SW 1271 (cell line): ENCODE measurements at places on chromosomes 4 and X.

DNA sequence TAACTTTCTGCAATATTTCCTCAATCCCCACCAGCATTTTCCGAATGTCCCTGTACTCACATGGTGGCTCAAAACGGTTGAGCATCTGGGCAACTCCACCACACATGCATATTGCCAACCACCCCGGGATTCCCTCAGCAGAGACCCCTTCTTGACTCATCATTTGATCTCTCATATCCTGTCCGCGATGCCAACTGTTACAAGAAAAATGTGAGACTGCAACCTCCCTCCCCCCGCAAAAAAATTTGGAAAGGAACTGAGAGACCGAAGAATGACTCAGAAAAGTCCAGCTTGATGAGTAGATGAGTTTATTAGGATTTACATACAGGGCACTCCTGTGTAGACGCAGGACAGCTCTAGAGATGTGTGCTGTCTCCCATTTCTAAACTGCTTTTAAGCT lies 561.4 kb downstream of the ZIC3 start:
- DNase-seq: no peak

DNA sequence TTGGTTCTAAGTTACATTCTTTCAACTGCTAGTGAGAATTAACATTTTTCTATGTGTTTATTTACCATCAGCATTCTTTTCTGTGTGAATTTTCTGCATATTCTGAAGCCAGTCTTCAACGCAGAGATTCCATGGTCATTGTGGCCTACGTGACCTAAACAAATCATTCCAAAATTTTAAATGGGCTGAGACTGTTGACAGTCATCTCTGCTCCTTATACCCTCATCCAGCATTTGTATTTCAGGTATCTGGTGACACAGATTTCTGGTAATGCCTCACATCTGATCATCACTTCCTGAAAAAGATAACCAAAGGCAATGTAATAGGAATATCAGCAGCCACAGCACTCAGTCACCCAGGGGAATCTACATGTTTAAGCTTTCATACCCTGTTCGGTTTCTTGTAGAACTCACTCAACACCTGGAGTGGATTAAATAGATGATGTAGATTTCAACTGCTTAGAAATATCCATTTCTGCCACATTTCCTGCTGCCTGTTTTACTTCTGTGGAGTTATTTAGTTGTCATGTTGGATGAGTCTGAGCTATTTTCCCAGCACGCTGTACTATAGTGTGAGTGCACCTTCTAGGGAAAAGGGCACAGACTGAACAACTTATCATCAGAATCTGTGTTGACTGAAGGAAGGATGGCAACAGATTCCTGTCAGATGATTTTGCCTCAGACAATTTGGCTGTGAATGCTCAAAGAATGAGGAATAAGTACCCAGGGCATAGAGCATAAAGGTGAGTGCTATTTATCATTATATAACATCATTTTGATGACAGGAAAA lies 73.0 kb upstream of the HPGD start:
- no peak for DNase-seq

DNA sequence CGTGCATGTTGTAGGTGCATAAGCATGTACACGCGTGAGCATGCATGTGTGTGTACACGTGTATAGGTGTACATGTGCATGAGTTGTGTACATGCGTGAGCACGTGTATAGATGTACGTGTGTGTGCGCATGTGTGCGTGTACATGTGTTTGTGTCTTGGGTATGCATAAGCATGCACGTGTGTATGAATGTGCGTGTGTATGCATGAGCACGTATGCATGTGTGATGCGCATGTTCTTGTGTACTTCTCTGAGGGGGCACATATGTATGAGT lies 9.0 kb downstream of the NAT8L start:
- DNase-seq: no peak

DNA sequence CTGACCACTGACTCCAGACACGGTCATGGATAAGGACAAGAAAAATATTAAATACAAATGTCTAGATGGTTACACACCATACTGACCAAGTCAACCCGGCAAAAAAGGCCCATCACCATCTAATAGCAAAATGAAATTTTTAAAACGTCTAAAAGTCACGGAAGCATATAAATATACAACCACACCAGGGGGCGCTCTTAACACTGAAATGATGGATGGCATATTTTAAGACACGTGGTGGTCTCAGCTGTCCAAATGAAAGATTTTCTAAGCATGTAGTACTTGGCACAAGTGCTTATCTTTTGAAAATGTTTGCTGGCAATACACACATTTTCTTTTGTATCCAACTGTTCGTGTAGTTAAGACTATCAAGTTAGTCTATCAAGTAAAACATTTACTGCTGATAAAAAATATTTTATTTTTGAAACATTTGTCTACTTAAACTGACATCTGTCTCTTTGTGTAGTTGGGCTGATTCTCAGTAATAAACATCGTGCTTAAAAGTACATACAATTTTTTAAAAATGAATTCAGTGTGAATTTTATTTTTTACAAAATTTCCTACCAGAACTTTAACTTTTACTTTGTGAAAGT lies 64.6 kb downstream of the COX7B2 start:
- DNase-seq: no peak

DNA sequence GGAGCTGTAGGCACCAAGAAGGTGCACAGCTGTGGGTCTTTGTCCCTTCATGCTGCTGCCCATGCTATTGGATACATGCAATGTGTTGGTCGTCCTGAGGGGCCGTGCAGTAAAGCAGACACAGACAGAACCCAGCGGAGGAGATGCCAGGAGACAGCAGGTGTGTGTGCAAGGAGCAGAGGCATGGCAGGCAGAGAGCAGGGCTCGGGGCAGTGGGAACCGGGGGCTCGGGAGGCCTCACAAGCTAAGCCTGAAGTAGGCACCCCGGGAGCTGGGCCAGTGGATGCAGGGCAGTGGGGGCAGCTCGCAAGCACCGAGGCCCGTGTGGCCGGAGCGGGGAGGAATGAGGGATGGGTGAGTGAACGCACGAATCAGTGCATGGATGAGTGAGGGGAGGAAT lies 13.2 kb downstream of the HTRA3 start:
- no peak for DNase-seq

GRCh38 chrX:39805825-39806224 lies 291.9 kb downstream of the BCOR start:
- DNase-seq: no peak

- DNase-seq: no peak
Measured at GRCh38 chr4:7917669-7918068, 22.0 kb downstream of the AFAP1 start.

DNA sequence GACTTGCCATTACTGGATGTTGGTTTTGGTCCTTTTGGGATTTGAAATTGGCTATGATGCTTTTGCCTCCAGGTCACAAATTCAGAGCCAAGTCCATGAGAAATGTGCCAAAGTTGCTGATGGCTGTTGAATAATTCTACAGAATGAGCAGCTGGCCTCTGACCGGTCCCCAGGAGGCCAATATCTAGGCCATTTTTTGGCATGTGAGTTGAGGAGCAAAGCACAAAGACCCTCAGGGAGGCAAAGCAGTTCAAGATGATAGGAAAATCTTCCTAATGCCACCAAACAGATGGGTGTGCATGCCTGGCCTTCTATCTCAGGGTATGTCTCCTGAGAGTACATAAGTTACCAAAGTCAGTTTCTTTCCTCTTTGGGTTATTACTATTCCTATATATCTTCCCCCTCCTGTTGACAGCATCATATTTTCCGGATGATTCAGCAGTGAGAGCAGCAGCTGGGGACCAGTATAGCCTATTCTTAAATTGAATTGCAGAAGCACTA lies 44.4 kb downstream of the SEL1L3 start:
- no peak for DNase-seq

DNA sequence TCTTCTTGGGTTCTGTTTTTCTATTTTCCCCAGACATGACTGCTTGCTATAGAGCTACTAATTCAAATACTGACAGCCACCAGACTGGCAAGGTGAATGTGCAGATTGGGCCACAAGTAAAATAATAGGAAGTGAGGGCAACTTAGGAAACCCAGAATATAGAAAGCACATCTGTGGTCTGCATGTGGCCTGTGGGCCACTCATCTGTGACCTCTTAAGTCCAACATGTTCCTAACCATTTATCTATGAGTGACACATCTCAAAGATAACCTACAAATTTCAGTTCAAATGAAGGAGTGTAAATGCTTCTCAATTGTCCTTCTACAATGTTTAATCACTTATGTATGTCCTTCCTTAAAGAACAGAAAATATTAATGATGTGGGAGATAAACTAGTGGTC lies 128.9 kb downstream of the REELD1 start:
- DNase-seq: no peak

- DNase-seq: no peak
Measured at GRCh38 chr4:89752932-89753598, 83.9 kb downstream of the SNCA start.

- no peak for DNase-seq
Measured at GRCh38 chr4:88158038-88158488, 376 bp downstream of the ABCG2 start.

DNA sequence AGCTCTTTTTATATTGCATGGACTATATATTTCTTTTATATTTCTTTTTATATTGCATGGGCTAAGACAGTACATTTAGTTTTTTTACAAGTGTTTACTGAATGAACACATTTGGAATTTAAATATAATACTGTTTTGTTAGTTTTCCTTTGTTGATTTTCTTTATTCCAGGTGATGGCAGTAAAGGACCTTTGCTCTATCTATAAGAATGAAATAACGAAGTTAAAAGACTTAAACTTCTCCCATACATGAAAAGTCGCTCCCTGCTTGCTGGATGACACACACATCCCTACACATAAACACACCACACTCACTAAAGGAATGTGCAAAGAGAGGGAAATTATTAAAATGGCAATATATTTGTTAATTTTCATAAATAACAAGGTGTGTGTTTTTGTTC lies 102.5 kb upstream of the ANXA10 start:
- no peak for DNase-seq
